NT2/D1 (cell line): ENCODE measurements at places on chromosomes 12 and 14.

DNA sequence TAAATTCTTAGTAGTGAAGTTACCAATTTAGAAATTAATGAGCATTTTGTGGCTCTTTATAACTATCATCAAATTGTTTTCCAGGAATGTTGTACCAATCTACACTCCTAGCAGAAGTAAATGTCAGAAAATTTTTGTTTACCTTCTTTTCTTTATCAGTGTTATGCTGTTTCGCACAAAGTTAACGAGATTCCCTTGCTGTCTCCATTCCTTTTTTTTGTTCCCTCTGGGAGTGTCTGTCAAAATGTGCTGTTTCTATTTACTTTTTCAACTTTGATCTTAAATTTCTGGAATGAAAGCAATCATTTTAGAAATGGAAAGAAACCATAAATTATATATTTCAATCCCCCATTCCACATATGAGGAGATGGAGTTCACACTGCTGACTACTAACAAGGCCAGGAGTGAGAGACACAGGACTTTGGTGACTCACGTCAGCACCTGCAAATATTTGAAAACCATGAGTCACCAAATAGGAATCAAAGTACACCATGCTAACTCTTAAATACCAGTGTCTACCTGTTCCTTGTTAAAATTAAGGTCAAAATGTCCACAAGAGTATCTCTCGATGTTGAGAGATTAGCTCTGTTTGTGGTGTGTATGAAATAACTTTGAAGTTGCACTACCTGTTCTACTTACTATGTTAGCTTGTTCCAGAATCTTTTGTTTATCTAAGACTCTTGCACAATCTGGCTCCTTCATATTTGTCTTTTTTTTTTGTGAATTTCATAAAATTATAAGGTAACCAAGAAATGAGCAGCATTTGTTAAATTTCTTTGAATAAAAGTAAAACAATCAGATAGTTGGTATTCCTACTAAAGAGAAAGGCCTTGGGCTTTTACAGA is 106.0 kb downstream of the RMST start:
- no peak for DNase-seq

GRCh38 chr12:106299202-106299774 is 3.2 kb upstream of the TCP11L2 start:
- DNase-seq, result no peak

- DNase-seq, result peak; percentile 32
Observed at GRCh38 chr14:70013271-70013873, 134.2 kb downstream of the SMOC1 start.

GRCh38 chr12:19978193-19978592 is 390.1 kb upstream of the PDE3A start:
- no peak for DNase-seq

GRCh38 chr14:69643430-69644200 is 32.2 kb downstream of the SUSD6 start:
- DNase-seq, result no peak
